ENCODE measurements at places on chromosomes 1 and 21.

DNA sequence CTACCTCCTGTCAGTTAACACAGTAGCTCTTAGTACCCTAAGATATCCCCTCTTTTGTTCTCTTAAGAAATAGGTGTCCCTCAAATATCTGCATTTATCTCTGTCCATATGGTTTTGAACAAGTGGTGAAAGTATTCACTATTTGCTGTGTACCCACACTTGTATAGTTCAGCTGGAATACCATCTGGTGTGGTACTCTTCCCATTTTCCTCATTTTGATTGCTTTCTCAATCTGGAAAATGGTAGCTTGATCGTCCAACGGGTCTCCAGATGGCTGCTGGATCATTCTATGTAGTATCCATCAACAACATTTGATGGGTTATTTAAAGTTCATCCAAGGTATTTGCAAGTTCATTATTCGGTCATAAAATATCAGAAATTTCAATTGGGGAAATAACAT, 100.3 kb upstream of the DPYD start:
- DNase-seq: no peak

DNA sequence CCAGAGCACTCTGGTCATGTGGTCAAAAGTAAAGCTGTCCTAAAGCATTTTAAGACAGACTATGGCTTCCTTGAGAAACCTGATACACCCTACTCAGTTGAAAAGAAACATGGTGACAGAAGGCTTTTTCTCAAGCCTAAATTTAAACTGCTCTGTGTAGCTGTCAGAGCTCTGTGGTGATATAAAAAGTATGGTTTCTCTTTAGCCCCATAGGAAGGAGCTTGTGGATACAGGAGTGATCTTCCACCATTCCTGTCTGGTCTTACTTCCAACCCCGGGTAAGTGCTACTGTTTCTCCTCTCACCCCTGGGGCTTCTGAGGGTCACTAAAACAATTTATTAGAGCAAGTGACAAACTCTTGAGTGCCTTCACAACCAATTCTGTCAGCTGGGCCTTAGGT, 8.5 kb downstream of the TP53BP2 start:
- no peak for DNase-seq

DNA sequence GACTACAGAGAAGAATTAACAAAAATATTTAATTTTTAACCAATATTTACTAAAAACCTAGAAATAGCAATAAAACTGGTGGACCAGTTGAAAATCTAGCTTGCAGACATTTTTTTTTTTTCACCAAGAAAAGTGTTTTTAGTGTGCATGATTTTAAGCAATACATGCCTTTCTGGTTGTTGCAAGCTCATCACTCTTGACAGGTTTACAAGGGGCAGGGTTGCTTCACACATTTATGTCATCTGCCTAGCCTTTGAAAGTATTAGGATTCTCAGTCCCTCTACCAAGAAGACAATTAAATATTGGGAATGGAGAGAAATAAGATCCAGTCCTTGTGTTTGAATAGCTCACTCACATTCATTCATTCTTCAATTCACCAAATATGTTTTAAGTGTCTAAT, 53.8 kb upstream of the LYPLAL1 start:
- DNase-seq: no peak

GRCh38 chr1:160375788-160376524, 9.1 kb downstream of the NHLH1 start:
- no peak for DNase-seq

DNA sequence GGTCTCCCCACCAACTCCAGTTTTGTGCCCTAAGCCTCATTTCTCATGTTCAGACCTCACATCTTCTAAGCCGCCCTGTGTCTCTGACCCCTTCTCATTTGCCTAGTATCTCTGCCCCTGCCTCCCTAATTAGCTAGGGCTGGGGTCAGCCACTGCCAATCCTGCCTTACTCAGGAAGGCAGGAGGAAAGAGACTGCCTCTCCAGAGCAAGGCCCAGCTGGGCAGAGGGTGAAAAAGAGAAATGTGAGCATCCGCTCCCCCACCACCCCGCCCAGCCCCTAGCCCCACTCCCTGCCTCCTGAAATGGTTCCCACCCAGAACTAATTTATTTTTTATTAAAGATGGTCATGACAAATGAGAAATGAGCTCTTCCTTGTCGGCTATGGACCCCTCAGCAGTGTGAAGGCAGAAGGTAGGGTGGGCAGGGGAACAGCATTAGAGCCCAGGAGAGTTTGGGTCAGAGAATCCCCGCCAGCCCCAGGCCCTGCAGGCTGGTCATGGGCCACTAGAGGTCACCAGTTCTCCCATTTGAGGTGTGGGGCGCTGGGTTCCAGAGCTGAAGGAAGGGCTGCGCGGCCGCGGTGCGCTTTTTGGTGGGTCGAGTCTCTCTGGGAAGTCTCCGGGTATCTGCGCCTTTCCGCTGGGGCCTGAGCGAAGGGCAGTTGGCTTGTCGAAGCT, 11.5 kb downstream of the ADAMTSL4 start:
- DNase-seq: peak; percentile 91

- no peak for DNase-seq
Observed at GRCh38 chr1:226643611-226644540, 95.2 kb downstream of the ITPKB start.

DNA sequence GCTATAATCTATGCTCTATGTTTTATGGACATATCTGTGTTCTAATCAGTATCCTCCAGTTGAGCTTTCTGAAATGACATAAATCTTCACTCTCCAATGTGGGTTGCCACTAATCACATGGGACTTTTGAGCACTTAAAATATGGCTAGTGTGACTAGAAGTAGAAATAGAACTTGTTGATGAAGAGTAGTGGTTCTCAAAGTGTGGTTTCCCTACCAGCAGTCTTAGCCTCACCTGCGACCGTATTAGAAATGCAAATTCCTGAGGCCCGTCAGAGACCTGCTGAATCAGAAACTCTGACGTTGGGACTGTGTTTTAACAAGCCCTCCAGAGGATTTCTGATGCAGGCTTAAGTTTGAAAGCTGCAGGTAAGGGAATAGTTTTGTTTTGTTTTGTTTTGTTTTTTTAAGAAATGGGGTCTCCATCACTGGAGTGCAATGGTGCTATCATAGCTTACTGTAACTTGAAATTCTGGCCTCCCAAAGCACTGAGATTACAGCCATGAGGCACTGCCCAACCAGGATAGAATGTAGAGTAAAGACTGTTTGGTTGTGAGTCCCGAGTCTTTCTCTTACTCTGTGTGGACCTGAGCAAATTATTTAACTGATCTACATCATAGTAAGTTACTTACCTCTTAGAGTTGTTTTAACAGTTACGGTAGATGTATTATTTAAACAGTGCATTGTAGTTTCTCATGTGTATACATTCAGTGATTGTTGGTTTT, 21.7 kb downstream of the GLRX2 start:
- no peak for DNase-seq

DNA sequence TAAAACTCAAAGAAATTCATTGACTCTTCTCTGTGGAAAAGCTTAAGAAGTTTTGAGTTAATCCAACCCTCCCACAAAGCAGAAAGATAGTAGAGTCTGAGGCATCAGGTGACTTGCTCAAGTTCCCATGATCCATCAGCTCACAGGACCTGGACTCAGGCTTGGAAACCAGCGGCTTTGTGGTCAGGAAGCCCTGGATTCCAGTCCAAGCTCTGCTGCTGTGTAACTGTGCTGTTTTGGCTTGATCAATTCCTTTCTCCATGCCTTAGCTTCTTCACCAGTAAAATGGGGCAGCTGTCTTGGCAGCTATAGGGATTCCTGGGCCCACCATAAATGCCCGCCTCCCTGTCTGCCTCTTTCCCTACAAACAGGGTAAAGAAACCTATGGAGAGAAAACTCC, 180.2 kb downstream of the HIVEP3 start:
- DNase-seq: no peak

DNA sequence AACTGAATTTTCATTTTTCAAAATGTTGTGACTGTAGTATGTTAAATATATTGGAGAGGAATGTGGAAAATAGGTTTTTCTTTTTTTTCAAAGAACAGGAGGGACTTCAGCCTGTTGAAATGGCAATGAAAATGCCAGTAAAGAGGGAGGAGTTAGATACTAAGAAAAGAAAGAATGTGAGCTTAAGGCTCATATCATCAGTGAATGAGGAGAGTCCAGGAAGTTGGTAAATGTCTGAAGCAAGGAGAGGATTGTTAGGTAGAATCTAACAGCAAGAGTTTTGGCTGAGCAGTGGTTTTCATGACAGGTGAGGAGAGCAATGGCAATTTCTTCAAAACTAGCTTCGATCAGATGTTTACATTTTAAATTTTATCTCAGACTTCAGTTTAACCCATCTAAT, 43.0 kb downstream of the PLA2G4A start:
- no peak for DNase-seq

All from left lung (tissue), 14 donors.